ENCODE measurements at places on chromosomes 7 and 10.

DNA sequence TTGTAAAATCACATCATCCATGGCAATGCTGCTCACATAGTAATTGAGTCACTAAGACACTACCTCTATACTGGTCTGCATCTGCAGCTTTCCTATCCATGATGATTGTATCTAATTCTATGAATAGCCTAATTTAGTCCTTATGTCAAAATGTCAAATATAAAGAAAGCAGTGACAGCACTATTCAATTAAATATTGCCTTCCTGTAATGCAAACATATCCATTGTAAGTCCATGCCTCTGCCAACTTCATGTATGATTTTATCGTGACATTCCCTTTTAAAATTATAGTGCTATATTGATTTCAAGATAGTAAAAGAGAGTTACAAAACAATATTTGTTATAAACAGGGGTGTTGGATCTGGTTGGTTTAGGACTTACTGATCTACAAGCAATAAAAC is 4.8 kb upstream of the SGPL1 start:
- DNase-seq = no peak

- no peak for DNase-seq
Measured at GRCh38 chr10:50600286-50600685, 23.5 kb downstream of the SGMS1 start.

DNA sequence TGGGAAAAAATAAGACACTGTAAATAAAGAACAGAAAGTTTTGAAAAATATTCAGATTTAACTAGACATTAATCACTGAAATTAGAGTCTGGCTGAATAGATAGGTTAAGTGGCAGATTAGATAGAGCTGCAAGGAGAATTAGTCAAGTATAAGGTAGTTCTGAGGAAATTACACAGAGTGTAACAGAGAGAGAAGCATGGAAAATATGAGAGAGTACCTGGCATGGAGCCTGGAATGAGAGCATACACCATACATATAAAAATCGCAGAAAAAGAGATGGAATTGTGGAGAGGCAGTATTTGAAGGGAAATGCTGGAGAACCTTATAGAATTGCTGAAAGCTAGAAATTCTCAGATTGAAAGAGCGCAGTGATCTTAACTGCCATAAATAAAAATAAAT is 46.9 kb downstream of the ZNRF2 start:
- no peak for DNase-seq

- DNase-seq = no peak
Measured at GRCh38 chr7:150716939-150717338, 526 bp downstream of the GIMAP1 start.

DNA sequence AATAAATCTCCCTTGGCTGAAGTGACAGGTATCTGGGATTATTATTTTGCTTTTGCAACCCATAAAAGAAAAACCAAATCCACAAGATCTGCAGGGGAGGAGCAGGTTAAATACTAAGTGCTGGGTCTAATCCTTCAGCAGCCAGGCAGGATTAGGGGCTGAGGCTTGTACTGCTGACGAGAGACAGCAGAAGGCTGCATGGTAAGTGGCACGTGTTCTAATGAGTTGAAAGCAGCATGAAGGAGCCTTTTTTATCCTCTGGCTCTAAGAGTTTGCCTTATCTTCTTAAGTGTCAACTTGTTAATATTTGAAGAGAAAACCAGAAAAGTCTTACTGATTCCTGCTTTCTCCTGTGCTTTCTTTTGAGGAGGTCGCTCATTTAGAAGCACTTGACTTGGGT is 50.0 kb downstream of the LYZL2 start:
- no peak for DNase-seq

DNA sequence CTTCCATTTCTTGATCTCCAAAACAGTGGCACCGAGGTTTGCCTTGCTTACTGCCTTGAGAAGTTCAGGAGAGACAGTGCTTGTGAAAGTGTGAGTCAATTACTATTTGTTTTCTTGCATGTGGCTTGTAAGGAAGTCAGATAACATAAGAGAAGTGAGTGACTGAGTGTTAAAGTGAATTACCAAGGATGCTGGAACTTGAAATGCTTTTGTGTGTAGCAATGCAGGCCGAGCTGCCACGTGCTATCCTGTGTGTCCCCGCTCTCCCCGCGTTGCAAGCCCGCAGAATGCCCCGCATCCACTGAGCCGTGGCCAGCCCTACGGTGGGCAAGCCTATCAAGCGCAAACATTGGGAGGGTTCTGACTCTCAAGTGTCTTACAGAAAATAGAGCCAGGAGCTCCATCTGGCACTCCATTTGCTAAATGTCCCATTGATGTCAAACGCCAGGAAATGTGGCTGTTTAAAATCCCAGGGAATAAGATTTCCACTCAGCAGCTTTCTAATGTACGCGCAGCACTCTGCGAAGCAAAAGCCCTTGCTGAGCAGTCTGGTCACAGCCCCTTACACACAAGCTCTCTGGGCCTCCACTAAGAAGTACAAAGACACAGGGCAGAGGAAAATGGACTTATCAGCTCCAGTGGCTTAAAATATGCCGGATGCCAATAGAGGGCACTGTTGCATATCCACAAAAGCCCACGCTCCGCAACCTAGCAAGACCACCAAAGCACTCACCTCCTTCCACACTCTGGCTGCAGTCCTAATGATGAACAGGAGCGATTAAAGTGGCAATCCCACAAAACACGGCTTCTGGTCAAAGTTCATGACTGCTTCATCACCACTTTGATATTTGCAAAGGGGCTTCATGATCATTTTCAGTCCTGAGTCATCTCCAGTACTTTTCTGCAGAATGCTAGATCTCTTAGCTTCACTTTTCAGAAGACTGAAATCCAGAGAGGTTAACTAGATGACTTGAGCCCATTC is 158.0 kb upstream of the ITGB1 start:
- DNase-seq = peak; percentile 66

DNA sequence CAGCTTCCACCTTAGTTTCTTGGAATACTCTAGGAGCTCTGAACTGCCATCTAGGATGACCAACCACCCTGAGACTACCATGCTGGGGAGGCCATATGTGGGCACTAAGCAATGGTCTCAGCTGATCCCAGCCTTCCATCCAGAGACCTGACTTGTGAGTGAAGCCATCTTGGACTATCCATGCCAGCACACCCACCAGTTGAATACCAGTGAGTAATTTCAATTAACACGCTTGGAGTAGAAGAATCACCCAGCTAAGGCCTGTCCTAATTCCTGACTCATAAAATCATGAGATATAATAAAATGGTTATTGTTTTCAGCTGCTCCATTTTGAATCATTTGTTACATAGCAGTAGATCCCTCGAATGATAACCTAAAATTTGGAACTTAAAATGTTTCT is 5.2 kb upstream of the KIF5B start:
- DNase-seq = no peak

DNA sequence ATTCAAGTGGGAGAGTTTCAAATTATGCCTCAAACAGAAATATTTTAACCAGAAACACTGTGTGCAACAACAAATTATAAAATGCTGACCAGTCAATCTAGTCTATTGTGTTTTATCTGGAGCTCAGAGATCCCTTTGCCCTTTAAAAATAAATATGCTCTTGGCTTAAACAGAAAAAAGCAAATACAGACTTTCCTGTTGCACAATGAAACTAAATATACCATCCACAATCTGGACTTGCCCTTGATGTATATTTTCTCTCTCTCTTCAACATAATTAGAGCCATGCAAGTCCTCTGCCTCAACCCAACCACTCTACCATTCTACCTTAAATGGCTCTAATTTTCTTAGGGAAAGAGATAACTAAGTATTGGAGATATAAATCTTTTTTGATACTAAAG is 34.9 kb downstream of the ASAH2 start:
- DNase-seq = no peak

GRCh38 chr7:102284399-102284798 is 2.3 kb upstream of the SH2B2 start:
- DNase-seq = no peak

DNA sequence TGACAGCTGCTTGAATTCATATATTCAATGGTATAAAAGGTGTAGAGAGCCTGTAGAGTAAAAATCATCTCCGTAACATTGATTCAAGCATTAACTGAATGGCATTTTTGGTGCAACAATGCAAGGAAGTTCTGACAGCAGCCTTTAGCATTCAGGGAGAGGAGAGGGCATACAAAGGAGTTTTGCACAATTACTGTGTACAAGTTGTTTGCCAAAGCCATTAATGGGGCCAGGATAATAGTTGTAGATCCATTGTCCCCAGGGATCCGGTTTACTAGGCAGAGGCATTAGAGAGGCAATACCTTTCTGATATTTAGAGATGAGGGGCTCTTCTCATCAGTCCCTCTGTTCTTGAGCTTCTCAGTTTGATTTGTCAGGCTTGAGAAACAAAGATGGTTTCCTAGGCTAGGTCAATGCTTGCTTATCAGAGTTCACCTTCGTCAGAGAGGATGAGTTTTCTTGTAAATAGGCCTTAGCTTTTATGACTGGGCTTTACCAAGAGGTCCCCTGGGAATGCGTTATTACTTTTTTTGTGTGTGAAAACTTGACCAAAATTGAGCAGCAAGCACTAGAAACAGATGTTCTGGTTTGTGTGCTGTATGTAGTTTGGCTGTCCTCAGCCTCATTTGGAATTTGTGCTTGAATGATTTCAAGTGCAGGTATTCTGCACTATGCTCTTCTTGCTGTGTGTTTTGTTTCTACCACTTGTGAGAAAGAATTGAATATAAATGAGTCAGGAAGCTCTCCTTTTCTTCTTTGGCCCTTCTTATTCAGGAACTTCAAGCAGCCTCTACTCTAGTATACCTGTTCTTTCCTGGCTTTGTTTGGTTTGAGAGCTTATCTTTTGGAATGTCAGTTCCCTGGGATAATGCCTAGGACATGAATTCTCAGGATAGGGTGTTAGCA is 32.0 kb downstream of the SND1 start:
- no peak for DNase-seq

DNA sequence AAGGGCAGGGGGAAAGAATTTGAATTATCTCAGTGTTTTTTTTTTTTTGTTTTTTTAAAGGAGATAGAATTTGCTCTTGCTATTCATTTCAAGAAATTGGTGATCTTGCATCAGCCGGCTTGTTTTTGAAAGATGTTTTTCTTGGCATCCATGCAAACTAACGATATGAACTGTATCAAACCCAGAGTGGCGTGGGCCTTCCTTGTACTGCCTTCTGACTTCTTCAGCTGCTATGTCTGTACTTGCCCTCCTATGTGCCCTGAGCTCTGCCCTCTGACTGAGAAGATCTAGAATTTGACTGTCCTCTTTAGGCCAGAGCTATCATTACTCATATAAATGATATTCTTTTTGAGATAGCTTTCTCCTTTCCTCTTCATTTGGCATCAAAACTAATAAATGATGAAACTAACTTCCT is 183.1 kb downstream of the EXOC4 start:
- DNase-seq = no peak

DNA sequence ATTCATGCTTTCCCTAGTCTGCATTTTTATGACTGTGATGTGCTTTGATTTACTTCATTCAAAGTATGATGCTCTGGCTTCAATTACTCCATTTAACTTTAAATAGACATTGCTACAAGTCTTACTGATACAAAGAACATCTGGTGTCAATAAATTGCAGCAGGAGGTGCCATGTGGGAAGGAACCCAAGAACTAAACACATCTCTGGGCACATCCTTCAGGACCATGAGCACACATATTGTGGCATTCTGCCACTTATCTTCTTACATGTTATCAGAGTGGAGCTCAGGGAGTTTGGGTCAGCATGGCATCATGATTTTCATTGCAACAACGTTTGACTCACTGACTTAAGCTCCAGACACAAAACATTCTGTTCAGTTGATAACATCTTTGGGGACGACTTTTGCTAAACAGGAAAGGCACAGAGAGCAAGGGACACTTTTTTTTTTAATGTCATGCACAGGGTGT is 227.0 kb downstream of the DKK1 start:
- no peak for DNase-seq

DNA sequence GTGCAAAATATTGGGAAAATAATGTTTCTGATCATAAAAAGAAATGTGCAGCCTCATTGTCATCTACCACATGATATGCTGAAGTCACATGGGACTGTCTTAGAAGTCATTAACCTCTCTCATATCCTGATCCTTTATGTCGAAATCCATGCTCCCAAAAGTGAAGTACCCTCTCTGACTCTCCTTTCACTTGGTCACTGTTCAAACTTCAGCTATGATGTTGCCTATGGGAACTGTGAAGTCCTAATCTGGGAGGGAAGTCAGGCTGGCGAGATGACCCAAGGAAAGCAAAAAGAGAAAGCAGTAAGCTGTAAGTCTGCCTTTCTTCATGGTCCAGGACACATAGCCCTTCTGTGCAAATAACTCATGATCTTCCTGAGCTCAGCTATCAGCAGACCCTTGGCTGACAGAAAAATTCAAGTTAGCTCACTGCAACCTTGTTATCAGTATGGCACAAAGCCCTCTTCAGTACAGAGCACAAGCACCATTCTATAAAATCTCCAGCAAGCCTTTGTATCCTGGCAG is 29.5 kb downstream of the WASL start:
- no peak for DNase-seq

Measured in endothelial cell (in vitro differentiated cells).